ENCODE measurements at places on chromosomes 5 and 9. TPM values are rescaled to one million over a fixed set of nuclear protein-coding genes. Genes with fewer than 3 reads are reported as not detected.

DNA sequence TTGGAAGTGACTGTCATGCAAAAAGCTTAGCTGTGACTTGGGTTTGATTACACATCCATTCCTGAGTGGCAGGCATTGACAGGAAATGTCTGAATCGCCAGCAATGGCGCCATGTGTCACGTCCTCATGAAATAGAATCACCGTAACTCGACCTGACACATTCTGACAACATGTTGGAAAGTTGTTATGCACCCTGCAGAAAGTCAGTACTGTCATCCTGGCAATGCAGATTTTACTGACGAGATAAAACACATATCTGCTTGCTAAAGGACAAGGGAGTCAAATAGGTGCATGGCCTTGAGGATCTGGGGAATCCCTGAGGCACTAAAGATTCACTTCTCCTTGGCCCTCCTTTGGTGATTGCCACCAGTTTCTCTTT lies 344.2 kb downstream of the SPATA31D1 start:
- no peak for DNase-seq

DNA sequence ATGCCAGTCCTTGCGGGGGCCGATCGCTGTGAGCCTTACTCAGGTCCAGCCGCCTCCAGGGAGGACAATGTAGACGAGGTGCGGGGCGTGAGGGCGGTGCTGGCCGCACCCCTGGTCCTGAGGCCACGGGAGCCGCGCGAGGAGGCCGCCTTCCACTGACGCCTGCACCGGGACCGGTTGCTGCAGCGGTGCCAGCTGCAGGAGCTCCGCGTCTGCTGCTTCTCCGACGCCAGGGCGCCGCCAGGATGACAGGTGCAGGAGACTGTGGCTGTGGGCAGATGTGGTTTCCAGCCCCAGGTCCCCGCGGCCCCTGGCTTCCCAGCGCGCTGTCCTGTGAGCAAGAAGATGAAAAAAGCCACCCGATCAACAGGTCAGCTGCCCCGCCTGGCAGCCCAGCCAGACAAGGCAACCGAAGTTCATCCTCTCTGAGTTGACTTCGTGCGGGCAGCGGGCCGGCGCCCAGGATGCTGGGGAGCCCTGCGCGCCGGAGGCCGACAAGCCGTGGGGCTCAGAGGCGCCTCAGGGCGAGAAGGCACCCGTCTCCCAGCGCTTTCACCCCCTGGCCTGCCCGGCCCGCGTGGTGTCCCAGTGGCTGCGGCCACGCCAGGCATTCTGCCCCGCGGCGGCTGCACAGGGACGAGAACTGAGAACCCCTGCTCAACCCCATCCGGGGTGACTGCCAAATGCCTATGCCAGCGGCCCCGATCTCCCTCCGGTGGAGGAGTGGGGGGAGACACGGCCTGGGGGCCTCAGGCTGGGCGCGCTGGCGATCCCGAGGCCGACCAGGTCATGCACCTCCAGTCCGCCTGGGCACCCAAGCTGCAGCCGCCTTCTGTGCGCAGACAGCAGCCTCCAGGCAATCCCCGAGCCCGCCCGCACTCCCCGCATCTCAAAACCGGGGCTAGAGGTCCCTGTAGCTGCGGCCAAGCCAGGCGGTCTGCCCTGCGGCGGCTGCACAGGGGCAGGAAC lies 43.4 kb upstream of the BICD2 start:
- DNase-seq, result no peak

DNA sequence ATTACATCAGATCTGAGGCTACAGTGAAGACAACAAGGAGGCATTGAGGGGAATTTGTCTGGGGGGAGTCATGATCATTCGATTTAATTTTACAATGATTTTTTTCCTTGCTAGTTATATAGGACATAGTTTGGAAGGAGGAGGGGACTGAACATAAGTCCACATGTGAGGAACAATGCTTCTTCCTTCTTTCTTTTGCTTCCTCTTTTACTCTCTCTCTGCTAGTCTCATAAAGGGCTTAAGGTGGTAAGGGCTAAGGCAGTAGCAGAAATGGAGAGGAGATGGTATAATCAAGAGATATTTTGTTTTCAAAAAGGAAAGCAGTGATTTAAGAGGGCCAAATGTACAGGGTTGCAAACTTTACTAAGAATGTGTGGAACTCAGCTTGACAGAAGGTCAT lies 64.3 kb downstream of the GRIN3A start:
- DNase-seq, result no peak

- peak; percentile 31 for DNase-seq
Observed at GRCh38 chr5:160369990-160370712, at the start of gene C1QTNF2. Gene C1QTNF2, minus strand, starts transcription at chr5:160370626. Its CDS starts 15,615 bp downstream, at chr5:160355011.

DNA sequence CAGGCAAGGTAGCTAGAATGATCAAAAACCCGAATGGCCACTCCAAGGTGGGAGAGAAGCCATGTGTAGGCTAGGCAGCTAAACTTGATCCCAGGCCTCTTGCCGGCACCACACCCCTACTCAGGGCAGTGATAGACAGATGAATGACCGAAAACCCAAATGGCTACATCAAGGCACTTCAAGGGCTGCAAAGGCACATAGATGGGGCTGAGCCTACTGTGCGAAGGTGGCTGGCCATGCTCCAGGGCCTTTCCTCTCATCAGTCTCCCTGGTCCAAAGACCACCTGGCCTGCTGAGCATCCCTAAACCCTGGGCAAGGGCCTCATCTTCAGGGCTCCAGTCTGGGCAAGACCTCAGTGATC lies 3.7 kb upstream of the TIFAB start:
- DNase-seq, result no peak

DNA sequence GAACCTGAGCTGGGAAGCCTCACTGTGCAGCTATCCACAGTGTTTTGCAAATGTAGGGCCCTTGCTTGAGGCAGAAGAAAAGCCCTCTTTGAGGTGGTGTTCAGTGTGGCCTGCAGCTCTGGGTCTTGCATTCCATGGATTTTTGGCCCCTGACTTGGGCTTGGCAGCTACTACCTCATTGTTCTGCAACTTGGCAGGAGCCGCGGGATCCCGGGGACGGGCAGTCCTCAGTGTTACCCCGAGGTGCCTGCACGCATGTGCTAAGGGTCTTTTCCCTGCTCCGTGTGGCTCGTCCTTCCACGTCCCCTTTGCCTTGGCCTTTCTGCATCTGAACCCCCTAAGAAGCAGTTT lies 39.8 kb downstream of the NEK6 start:
- DNase-seq, result no peak

DNA sequence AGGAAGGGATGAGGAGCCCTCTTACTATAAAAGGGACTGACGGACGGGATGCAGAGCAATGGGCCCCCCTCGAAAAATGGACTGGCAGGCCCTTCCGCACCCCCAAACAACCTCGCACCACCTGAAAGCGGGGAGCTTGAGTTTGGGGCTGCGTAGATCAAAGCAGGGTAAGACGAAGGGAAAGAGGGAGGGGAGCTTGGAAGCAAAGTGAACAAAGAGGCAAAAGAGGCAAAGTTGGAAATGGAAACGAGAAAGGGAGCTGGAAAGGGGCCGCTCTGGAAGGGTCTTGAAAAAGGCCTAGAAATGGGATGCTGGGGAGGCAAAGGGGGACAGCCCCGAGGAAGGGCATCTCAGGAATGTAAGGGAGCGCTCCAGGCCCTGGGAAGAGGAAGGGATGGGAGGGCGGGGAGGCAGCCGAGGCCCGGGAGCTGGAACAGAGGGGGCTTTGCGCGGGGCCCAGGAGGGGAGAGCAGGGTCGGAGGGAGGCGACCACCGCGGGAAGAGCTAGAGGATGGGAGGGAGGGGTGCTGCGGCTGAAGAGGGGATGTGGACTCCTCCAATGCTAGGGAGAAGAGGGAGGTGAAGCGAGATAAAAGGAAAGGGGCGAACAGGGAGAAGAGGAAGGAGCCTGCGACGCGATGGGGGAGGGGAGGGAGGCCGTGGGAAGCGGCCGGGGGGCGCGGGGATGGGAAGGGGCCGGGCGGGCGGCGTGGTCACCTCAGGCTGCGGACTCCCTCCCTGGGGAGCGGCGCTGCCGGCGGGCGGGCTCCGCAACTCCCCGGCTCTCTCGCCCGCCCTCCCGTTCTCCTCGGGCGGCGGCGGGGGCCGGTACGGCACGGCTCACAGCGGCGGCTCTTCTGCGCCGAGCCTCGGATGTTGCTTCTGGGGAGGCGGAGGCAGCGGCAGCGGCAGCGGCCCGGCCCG lies 577 bp downstream of the RNF145 start:
- peak; percentile 35 for DNase-seq

DNA sequence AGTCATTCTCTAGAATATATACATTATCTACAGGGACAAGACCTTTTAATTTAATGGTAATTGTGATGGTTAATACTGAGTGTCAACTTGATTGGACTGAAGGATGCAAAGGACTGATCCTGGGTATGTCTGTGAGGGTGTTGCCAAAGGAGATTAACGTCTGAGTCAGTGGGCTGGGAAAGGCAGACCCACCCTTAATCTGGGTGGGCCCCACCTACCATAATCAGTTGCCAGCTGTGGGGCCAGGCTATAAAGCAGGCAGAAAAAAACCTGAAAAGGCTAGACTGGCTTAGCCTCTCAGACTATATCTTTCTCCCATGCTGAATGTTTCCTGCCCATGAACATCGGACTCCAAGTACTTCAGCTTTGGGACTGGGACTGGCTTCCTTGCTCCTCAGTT lies 112.2 kb upstream of the SMC2 start:
- DNase-seq, result no peak

DNA sequence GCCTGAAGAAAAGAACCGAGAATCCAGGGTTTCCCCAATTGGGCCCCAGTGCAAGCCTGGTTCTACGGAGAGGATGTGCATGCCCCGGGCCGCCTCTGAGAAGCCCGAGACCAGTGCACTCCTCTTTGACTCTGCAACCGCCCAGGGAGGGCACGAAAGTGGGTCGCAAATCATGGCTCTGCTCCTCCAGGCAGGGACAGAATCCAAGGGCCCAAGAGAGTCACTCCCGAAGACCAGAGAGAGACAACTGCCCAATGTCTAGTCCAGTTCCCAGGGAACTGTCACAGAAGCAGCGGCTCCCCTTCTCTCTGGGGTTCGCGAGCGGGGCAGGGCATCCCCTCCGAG lies 107.8 kb downstream of the PSD2 start:
- no peak for DNase-seq

DNA sequence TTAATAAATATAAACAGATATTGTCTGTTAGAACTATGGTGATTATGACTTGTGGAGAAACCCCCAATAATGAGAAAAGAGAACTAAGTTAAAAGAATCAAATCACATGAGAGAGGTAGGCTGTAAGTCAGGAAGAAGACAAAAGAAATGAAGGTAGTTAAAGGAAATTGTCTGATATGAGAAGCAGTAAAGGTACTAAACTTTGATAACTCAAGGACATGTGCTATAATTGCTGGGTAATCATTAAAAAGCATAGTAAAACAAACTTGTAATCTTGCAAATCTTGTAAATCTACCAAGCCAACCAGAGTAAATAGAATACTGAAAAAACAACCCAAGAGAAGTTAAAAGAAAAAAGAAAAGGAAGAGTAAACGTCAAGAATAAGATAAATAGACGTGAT lies 207.0 kb upstream of the CTNND2 start:
- no peak for DNase-seq

DNA sequence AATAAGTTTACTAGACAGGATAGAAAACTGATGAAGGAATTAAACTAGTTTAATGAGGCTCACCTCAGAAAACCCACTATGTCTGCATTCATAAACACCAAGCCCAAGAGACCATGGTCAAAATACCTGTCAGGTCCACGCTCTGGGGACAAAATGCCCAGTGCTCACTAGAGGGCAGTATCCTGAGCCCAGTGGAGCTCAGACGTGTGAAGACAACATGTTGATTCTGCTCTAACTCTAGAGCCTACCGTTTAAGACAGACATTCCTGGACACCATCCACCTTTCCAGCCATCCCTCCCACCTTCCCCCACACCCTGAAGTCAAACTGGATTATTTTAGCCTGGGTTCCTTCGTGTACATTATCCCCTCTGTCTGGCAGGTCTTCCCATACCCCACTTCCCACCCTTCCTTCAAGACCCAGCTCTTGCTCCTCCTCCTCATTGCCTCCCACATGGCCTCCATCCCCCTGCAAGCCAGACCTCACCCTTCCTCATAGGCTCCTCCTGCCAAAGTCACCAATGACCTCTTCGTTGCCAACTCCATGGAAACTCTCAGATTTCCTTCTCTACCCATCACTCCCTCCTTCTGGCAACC lies 142.3 kb upstream of the FSTL4 start:
- DNase-seq, result no peak

- DNase-seq, result no peak
Observed at GRCh38 chr5:169583101-169583423, 511 bp upstream of the SPDL1 start.

- no peak for DNase-seq
Observed at GRCh38 chr5:59607138-59607765, 286.3 kb downstream of the PDE4D start.

- no peak for DNase-seq
Observed at GRCh38 chr5:172644266-172644665, 3.2 kb downstream of the NEURL1B start.

GRCh38 chr9:38256461-38256860 lies 136.0 kb upstream of the ALDH1B1 start:
- no peak for DNase-seq

GRCh38 chr5:172726966-172727365 lies 44.0 kb downstream of the DUSP1 start:
- no peak for DNase-seq

- no peak for DNase-seq
Observed at GRCh38 chr9:111852291-111852690, 44.3 kb upstream of the UGCG start.

DNA sequence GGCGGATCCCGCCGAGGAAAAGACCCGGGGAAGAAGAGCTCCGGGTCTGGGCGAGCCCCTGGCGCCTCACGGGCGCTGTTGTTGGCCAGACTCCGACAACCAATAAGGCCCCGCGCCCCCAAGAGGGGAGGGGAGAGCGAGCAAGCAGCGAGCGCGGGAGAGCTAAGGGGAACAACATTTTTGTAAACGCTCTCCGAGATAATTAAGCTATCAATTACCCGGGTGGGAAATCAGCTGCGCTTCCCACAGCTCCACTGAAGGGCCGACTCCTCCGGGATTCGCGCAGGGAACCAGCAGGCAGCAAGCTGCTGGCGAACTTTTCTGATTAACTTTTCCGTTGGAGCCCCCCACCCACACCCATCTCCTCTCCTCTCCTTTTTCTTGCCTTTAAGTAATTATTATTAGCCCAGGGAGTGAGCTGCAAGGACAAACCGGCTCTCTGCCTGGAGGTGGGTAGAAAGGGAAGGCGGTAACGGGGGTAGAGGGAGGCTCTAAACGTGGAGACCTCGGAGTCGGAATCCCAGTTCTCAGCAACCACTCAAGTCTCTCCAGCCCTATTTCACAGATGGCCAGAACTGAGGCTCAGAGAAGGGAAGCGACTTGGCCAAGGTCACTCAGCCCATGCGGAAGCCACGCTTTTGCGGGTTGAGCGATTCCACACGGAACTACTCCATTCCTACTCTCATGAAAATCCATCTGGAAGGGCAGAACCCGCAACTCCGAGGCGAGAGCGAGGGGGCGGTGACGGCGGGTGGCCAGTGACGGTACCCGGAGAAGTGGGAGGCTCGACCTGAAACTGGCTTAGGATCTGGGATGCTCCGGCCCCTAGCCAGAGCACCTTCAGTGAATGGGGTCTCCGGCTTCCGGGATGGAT lies 1.3 kb downstream of the ASTN2 start:
- DNase-seq, result peak; percentile 36

The IFNA2 gene
- total RNA-seq, result not detected

The PCDHB8 gene
- 1.8 TPM for total RNA-seq

The TMC1 gene
- 0.33 TPM for total RNA-seq

The NEURL1B gene
- 6.1 TPM for total RNA-seq

The CTSL gene
- 33.8 TPM for total RNA-seq

The CD274 gene
- total RNA-seq, result not detected

The COL5A1 gene
- total RNA-seq, result 18.6 TPM

The TNIP1 gene
- total RNA-seq, result 34.6 TPM

The BTNL3 gene
- total RNA-seq, result not detected

The HAPLN1 gene
- 1.4 TPM for total RNA-seq

The CDH9 gene
- total RNA-seq, result 0.14 TPM

The RGS14 gene
- total RNA-seq, result 15.7 TPM

The SPTLC1 gene
- 51.8 TPM for total RNA-seq

The PAPPA gene
- 0.72 TPM for total RNA-seq
